ENCODE measurements at places on chromosomes 5 and 9.

- no peak for DNase-seq
Measured at GRCh38 chr5:161410640-161411039, 135.9 kb downstream of the GABRB2 start.

- no peak for DNase-seq
Measured at GRCh38 chr5:1078851-1079250, 33.0 kb downstream of the SLC12A7 start.

- no peak for DNase-seq
Measured at GRCh38 chr5:79974886-79975285, 16.2 kb downstream of the MTX3 start.

GRCh38 chr5:176543428-176544182, 5.5 kb upstream of the CDHR2 start:
- peak; percentile 73 for DNase-seq

GRCh38 chr9:93060746-93061259, 2.3 kb downstream of the SUSD3 start:
- peak; percentile 17 for DNase-seq

GRCh38 chr5:146076455-146076854, 28.9 kb downstream of the PLAC8L1 start:
- DNase-seq: no peak

- no peak for DNase-seq
Measured at GRCh38 chr5:179788193-179788854, 5.5 kb upstream of the LTC4S start.

DNA sequence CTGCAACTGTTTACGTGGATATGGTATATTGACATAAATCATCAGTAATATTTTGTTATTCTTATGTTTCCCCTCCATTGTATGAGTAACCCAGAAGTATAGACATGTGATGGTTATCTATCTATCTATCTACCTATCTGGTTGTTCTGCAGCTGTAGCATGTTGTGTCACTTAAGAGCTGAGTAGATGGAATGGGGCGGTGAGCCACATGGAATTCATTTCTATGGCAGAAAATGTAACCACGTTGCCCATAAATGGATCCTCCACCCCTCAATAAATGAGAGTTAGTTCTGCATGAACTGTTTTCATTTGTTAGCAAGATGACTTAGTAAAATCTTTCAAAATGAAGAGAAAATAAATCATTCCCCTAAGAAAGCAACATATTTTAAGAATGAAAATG, 553.2 kb downstream of the MAT2B start:
- no peak for DNase-seq

Data from CD4-positive, alpha-beta T cell treated with Interleukin-4 for 1 hour (primary cell).